Mesenchymal stem cell (in vitro differentiated cells and primary cell): ENCODE measurements at places on chromosomes 2 and 18.

DNA sequence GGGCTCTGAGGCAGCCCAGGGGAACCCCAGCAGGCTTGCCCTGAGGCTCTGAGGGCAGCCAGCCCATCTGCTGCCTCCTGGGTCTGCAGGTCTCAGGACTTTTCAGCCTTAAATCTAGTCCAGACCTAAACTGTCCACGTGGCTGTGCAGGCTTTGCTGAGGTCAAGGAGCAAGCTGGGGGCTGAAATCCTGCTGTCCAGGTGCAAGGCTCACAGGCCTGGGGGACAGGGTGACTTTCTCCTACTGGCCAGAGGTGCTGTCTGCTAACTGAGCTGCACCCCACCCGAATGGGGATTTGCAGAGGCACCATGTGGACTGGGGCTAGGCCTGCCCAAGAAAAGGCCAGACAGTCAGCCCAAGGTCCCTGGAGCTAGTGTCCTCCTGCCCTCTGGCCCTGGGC, 32.1 kb downstream of the SDC1 start:
- H3K36me3 ChIP-seq, result no peaks in the 10 kb centered on the region
- peaks cover 12% of the 10 kb centered on the region for H3K4me1 ChIP-seq
- H3K27ac ChIP-seq, result no peak overlapping the region
- no peak for DNase-seq
- no peak overlapping the region for H3K4me3 ChIP-seq
- no peaks in the 10 kb centered on the region for H3K27me3 ChIP-seq

GRCh38 chr2:187988348-187988747, 303.3 kb upstream of the GULP1 start:
- DNase-seq, result no peak
- H3K27ac ChIP-seq, result no peak overlapping the region
- no peaks in the 10 kb centered on the region for H3K4me1 ChIP-seq
- H3K27me3 ChIP-seq, result no peaks in the 10 kb centered on the region

DNA sequence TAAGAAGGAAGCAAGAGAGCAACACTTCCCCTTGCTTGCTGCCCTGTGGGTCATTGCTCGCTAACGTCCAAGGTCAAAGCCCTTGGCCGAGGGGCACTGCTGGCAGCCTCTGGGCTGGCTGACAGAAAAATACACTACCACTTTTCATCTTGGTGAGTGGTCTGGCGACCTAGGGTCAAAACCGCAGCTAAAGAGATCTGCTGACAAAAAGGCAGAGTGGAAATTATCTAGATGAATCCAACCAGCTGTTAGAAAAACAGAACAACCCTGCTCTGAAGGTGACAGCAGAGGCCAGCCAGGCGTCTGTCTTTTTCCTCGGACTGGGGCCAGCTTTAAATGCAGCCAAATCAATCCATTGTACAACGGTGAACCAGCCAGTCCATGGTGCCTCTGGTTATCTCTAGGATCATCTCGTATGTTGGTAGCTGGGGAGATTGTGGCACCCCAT, 92.6 kb downstream of the CD8B2 start:
- peaks cover 3% of the 10 kb centered on the region for H3K4me1 ChIP-seq
- H3K27me3 ChIP-seq, result peaks cover 61% of the 10 kb centered on the region
- no peak overlapping the region for H3K27ac ChIP-seq
- DNase-seq, result no peak

DNA sequence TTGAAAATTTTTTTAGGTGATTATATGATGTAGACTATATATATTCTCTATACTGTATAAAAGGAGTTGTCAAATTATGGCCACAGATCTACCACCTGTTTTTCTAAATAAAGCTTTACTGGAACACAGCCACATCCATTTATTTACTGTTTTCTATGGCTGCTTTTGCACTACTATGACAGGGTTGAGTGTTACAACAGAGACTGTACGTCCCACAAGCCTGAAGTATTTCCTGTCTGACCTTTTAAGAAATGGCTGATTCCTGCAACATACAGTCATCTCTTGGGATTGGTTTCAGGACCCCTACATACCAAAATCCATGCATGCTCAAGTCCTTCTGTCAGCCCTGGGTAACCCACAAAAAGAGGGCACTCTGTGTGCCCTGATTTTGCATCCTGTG, 508.3 kb downstream of the TSN start:
- H3K4me1 ChIP-seq, result no peaks in the 10 kb centered on the region
- no peak overlapping the region for H3K27ac ChIP-seq
- H3K27me3 ChIP-seq, result no peaks in the 10 kb centered on the region

DNA sequence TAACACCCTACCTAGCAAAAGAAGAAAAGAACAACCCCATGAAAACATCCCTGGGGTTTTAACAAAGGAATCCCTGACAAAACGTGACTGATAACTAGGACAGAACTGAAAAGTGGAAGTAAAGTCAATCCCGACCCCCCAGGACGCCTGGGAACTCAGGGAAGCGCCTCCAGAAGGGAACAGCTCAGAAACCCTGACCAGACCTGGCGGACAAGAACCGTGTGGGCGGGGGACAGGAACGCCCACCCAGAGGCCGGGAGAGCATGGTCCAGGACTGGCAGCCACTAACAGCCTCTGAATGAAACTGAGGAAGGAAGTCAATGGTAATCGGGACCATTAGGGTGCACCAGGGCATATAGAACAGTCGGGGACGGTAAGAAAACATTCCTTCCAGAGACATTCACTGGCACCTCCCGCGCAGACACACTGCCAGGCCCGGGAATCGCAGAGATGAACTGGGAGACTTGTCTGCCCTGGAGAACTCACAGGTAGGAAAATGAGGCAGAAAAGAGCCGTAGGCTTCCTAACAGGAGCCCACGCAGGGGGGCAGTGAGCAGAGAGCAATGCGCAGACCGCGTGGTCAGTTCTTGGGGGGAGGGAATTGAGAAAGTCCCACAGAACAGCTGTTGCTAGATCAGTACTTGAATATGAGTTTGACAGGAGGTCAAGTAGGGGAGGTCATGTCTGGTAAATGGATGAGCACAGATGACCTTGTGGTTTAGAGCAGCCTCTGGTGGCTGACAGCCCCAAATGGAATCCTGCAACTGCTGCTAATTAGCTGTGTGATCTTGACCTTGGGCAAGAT, 1.3 kb upstream of the TBC1D8 start:
- no peaks in the 10 kb centered on the region for H3K36me3 ChIP-seq
- H3K27ac ChIP-seq, result peak overlapping the region; percentile 80
- no peaks in the 10 kb centered on the region for H3K27me3 ChIP-seq

GRCh38 chr18:2776601-2777000, 70.2 kb upstream of the EMILIN2 start:
- no peaks in the 10 kb centered on the region for H3K27me3 ChIP-seq
- H3K4me1 ChIP-seq, result no peaks in the 10 kb centered on the region
- H3K4me3 ChIP-seq, result no peak overlapping the region

GRCh38 chr2:207330912-207331311, 165.2 kb upstream of the KLF7 start:
- no peaks in the 10 kb centered on the region for H3K36me3 ChIP-seq
- peak; percentile 96 for DNase-seq

DNA sequence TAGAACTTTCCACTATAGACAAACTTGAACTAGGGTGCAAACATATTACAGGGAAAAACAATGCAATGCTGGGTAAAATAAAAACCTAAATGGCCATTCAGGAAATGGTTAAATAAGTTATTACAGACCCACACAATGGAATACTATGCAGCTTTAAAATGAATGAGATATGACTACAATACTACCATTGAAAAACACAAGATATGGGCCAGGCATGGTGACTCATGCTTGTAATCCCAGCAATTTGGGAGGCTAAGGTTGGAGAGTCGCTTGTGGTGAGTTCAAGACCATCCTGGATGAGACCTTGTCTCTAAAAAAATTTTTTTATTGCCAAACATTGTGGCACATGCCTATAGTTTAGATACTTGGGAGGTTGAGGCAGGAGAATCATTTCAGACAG, 6.8 kb downstream of the PECR start:
- no peak overlapping the region for H3K27ac ChIP-seq
- H3K36me3 ChIP-seq, result no peaks in the 10 kb centered on the region
- no peaks in the 10 kb centered on the region for H3K4me1 ChIP-seq
- DNase-seq, result no peak
- no peaks in the 10 kb centered on the region for H3K27me3 ChIP-seq
- H3K4me3 ChIP-seq, result no peak overlapping the region

GRCh38 chr18:30280861-30281470, 761.6 kb downstream of the DSC3 start:
- peak; percentile 67 for DNase-seq
- H3K36me3 ChIP-seq, result no peaks in the 10 kb centered on the region
- no peak overlapping the region for H3K4me3 ChIP-seq
- no peak overlapping the region for H3K27ac ChIP-seq
- no peaks in the 10 kb centered on the region for H3K4me1 ChIP-seq
- no peaks in the 10 kb centered on the region for H3K27me3 ChIP-seq
